Epithelial cell of esophagus (primary cell): ENCODE measurements at places on chromosomes 1 and 21.

DNA sequence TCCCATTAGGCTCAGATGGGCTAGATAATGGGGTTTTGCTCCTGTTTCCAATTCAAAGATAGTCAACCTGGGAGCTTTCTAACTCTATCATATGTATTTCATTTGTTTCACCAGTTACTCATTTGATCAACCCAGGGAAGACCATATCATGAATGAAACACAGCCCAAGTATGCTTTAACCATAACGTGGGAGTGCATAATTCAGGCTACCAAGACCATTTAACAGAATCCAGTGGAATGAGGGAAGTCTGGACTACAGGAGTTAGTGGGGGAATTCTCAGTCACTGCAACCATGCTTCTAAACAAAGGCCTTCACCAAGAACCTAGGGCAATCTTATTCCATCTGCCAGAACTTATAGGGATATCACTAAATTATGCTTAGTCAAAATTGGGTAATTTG is 15.0 kb upstream of the SLC16A1 start:
- DNase-seq, result no peak

DNA sequence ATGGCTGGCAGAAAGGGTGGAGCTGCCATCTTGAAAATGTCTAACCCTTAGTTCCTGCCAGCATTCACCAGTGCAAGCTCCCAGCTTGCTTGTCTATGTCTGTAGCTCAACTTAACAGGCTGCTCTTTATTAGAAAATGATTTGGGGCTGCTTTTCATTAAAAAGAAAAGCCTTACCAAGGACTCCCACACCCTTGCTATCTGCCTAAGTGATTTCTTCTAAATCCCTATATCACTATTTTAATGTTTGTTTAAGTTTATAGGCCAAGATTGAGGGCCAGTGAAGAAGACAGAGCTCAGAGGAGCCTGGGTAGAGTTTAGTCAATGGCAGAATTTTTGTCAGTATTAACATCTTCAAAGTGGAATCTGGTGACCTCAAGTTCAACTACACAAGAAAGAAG is 336.8 kb upstream of the CHRM3 start:
- DNase-seq, result no peak

- DNase-seq, result no peak
These were observed 405.0 kb downstream of the PLPP3 start for GRCh38 chr1:56174176-56174885.

DNA sequence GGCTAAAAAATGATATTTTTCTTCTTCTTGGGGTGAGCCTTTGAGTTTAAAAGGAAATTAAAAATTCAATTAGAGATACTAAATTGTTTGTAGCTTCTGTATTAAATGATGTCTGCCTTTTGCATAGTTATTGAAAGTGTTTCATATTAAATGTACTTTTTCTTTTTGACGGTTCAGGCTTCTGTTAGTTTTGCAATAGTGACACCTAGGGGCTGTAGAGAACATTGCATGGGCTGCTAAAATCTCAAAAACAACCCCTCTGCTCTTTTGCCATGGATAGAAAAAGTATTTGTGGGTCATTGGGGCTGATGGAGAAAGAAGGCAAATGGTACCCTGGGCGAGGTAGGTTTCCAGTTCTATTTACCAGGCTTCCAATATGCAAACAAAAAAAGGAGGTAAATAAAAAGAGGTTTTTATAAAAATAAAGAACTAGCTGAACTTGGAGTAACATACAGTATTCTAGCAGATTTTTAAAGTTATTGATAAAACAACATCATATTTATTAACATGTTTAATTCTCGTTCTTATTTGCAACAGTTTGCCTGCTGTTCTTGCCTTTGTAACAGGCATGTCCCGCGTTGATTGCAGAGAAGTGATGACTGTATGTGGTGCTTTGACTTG is 115.4 kb upstream of the HOOK1 start:
- DNase-seq, result peak; percentile 57

DNA sequence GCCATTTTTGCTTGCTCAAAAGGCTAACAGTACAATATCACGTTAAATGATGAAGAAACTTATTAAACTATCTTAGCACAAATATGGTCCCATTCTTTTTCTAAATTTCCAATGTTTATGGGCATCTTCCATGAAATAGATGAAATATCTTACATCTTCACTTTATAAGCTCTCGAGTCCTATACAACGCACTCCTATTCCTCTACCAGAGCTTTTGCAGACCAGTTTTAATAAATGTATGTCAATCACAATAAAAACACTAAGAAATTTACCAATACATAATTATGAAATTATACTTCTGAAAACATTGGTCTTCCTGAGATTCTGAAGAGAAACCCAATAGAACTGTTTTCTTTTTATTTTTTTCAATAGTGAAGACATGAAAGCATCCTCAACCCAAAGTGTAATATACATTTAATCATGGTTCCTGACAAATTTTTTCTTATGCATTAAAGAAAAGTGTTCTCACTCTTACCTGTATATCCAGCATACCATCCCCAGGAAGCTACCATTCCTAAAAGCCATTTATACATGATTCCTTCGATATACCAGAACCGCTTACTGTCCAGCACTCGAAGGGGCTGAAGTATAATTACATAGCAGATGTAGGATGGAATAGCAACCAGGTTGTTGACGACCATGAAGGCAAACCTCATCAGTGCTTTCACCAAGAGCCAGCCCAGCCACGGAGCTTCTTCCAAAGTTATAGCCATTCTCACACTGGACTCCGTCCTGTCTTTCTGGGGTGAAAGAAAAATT is 1.8 kb downstream of the LPGAT1 start:
- peak; percentile 7 for DNase-seq

- no peak for DNase-seq
These were observed 79.2 kb downstream of the ARHGEF10L start for GRCh38 chr1:17618558-17619247.

DNA sequence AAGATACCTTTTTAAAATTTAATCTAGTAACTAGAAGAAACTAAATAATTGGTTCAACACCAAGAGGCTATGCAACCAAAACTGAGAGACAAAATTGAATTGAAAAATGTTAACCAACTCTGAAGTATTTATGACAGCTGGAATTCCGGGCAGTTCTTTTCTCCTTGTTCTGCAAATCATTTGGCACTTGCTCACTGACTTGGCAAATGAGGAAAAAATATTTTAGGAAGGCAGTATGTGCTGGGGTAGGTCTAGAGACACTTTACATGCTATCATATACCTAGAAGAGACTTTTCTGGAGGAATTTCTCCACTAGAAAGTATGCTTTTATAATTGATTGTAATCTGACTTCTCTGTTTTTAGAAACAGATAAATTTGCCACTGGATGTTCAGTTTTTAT is 22.1 kb upstream of the SH3D21 start:
- DNase-seq, result no peak

DNA sequence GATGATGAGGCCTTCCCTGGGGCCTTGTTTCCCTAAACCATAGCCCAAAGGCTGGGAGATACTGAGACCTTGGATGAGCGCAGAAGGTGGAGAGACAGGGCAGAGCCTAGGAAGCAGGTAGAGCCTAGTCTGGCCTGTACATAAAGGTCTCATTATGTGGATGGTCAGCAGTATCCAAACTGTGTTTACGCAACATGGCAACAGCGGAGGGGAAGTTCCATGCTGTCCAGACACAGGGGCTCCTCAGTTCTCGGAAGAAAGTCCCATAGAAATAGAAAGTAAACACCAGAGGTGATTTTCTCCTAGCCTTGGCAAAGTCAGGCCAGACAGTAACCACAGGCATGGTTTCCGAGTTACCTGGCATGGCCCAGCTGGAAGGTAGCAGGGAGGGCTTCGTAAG is 42.1 kb upstream of the MPZL1 start:
- DNase-seq, result no peak
